Right renal pelvis (tissue), 4 donors: ENCODE measurements at places on chromosomes 12 and 14. TPM values are rescaled to one million over a fixed set of nuclear protein-coding genes. Genes with fewer than 3 reads are reported as not detected.

The TCL1B gene
- not detected for polyA plus RNA-seq

The ADAMTS20 gene
- polyA plus RNA-seq = 0.78 TPM

The ACVRL1 gene
- 32.8 TPM for polyA plus RNA-seq

The PROX2 gene
- polyA plus RNA-seq = 0.44 TPM

The HOXC6 gene
- 32.4 TPM for polyA plus RNA-seq

The CD163L1 gene
- polyA plus RNA-seq = 2.2 TPM

The RNU4-1 gene
- polyA plus RNA-seq = not detected

The CISTR gene
- polyA plus RNA-seq = not detected

The DDHD1 gene
- polyA plus RNA-seq = 10.7 TPM

The INHBE gene
- 0.42 TPM for polyA plus RNA-seq

The RAB35 gene
- 40.9 TPM for polyA plus RNA-seq

The IFT81 gene
- 44.0 TPM for polyA plus RNA-seq

The FBXO34 gene
- 40.5 TPM for polyA plus RNA-seq

The HDAC7 gene
- 74.5 TPM for polyA plus RNA-seq

The DCN gene
- 600 TPM for polyA plus RNA-seq

The GUCY2C gene
- 0.58 TPM for polyA plus RNA-seq

The KRT80 gene
- polyA plus RNA-seq = 0.83 TPM

The TEX22 gene
- 2.4 TPM for polyA plus RNA-seq

The NGB gene
- polyA plus RNA-seq = not detected

The CD69 gene
- polyA plus RNA-seq = 3.0 TPM

The TMPRSS12 gene
- polyA plus RNA-seq = 0.08 TPM

The SMOC1 gene
- 1.9 TPM for polyA plus RNA-seq
